Vagina (tissue), 2 donors: ENCODE measurements at places on chromosomes 5 and 9. TPM values are rescaled to one million over a fixed set of nuclear protein-coding genes. Genes with fewer than 3 reads are reported as not detected.

GRCh38 chr5:26003966-26004365 is 1034.4 kb downstream of the CDH9 start:
- DNase-seq: no peak

GRCh38 chr9:116693233-116693731 is 6.2 kb downstream of the TRIM32 start:
- DNase-seq: no peak

DNA sequence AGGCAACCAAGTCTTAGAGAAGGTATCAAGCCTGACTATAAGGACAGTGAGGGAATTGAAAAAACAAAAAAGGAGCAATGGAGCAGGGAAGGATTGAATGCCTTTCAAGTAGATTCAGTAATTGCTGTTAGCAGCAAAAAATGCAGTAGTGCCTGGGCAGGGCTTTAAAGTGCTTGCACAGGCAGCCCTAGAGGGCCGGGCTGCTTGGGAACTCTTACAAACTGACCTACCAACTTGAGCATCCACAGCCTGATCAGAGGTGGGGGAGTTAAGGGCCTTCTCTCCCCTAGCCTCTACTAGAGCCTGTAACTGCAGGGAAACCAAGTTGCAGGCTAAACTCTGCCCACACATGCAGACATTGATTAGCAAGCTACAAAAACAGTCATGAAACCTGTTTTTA is 19.4 kb downstream of the FXN start:
- DNase-seq: no peak

DNA sequence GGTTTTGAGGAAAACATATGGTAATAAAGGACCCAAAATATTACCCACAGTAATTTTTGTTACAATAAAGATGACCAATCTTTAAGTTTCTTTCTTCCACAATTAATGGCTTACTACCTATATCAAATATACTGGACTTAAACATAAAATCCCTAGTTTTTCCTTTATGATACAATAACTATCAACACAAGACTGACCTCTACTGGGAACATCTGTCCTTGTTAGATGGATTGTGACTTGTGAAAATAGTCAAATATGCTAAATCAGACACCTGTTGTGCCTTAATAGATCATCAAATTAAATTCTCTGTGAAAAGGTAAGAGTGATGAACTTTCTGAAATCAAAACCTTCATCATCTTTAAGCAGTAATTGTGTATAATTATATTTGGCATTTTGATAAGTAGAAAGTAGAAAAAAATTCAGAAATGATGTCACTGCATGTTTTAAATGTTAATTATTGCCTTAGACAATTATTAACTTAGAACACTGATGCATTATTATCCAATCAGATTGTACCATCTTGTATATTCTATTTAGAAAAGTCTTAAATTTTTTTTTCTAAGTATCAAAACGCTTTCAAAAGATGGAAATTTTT is 113.6 kb downstream of the DEPDC1B start:
- no peak for DNase-seq

DNA sequence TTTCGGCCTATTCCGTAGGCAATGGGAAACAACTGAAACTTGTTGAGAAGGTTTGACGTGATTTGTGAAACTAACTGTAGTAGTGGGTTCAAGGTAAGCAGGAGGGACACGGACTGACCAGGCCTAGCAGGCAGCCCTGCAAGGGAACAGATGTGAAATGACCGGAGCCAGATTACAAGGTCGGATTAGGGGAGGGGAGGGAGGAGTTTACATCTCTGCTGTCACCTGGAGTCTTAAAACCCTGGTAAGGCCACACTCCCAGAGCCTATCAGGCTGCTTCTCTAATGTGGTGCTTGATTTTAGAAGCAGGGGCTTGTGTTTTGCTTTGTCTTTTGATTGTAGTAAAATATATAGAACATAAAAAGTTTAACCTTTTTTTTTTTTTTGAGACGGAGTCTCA is 3.5 kb upstream of the SPTAN1 start:
- no peak for DNase-seq

DNA sequence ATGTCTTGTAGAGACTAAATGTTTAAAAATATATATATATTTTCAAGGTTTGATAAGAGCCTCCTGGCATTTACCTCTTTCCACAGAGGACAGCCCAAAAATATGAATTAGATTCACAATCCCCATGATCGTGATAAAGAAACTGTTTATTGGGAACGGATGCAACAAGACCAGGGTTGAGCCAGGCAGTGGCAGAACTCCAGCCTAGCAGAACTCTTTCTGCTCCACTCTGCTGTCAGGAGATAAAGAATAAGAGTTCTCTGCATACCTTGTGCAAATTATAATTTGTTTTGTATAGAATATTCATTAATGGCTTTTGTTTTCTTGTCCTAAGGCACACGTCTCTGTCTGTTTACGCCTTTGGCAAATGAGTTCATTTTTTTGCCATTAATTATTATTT is 472.2 kb downstream of the TUSC1 start:
- DNase-seq: no peak

DNA sequence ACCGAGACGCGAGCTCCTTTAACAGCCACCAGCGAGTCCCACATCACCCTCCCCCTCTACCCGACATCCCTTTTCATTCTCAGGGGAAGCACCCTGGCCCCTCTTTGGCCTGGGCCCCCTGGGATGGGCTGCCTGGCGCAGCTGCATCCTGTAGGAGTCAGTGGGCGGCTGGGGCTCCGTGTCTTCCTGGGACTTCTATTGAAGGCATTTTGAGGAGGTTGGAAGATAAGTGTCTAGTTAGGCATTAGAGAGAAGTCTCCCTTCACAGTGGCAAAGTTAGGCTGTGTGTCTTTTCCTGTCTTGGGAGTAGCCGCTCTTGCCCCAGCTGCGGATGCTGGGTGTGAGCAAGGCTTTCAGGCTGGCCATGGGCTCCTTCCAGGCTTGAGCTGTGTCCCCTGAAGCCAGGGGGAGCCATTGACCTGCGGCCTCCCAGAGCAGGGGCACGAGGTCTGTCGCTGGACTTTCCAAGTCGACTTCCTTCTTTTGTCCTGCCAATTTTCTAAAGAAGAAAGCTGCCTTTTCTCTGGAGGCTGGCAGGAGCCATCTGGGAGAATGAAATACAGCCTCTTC is 18.6 kb upstream of the NKD2 start:
- DNase-seq: no peak

- no peak for DNase-seq
These were observed 59.0 kb upstream of the BARX1 start for GRCh38 chr9:94014066-94014654.

GRCh38 chr5:93675460-93676450 is 65.6 kb downstream of the POU5F2 start:
- no peak for DNase-seq

GRCh38 chr9:101579711-101580545 is 14.8 kb downstream of the PPP3R2 start:
- no peak for DNase-seq

GRCh38 chr5:171162596-171162995 is 146.5 kb upstream of the TLX3 start:
- DNase-seq: no peak

DNA sequence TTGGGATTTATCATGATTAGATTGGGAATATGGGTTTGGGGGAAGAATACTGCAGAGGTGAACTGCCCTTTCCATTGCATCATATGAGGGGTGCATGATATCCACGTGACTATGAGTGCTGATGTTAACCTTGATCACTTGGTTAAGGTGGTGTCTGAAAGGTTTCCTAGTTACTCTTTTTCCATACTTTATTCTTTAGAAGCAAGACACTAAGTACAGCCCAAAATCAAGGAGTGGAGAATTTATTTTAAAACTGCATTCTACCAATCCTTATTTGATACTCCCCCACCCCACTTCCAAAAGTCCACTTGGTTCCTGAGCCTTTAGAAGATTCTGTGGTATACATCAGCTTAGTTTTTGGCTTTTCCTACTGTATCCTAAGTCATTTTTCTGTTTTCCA is 20.3 kb upstream of the STOM start:
- DNase-seq: no peak

DNA sequence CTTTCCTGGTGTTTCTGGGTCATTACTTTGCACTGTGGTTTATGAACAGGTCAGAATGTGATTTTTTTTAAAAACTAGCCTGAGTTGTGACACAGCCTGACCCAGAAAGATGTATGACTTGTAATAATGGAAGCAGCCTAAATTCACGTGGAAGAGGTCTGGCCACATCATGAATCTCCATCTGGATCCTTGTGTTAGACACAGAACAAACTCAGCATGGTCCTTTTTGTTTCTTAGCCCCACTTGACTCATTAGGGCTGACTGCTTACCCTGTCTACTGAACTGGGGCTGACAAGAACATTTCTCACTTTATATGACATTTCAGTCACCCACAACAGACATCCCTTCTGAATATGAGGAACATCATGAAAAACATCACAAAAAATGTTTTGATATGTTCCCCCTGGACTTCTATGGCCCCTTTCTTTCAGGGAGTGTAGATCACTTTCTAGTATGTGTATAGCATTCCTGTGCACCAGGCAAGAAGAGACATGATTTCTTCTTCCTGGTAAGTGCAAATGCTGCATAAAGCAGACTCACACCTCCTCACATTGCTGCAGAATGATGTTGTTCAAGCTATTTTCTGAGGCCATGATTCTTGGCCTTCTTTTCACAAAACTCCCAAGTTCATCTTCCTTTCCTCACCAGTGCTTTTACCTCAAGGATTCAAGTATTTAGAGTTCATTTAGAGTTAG is 52.3 kb downstream of the ZNF622 start:
- DNase-seq: no peak

GRCh38 chr5:172031894-172032461 is 25.5 kb upstream of the FBXW11 start:
- no peak for DNase-seq

DNA sequence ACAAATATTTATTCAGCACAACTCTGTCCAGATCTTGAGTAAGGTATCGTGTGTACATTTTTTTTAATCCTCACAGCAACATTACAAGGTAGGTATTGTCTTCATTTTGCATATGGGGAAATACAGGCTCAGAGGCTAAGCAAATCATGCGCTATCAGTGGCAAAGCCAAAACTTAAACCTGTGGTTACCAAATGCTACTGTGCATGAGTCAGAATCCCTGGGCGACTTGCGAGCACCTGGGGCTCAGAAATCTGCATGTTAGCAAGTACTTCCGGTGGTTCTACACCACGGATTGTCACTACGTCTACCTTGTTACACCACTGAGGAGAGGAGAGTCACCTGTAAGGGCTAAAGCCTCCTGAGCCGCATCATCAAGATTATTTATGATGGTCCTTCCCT is 21.3 kb downstream of the C5orf58 start:
- DNase-seq: no peak

DNA sequence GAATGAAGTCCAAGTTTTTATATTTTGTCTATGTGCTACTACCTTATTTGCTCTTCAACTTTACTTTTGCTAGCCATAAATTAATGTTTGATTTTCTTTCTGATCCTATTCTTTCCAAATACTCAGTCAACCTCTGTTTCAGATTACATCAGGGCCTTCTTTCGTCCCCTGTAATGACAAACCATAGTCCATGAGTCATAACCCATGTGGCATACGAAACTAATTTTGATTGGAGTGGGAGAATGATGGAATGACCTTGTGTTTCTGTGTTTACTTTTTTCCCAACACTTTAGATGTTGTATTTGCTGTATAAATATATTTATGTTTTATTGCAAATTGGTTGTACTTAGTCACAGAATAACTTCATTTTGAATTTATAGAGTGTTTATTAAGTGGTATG is 1043.1 kb downstream of the DTWD2 start:
- DNase-seq: no peak

Gene FCN2
- not detected for total RNA-seq

Gene SPINK7
- 65.3 TPM for total RNA-seq

Gene FOXD4
- total RNA-seq: not detected

Gene CYLC2
- not detected for total RNA-seq

Gene UBAP1
- total RNA-seq: 43.0 TPM
